ENCODE measurements at places on chromosomes 12 and 14.
A peak's percentile ranks its signal among the peaks of the same experiment; 100 is the strongest.

- no peak for DNase-seq
Observed at GRCh38 chr14:34027990-34028495, 77.2 kb upstream of the EGLN3 start.

- no peak for DNase-seq
Observed at GRCh38 chr14:105864116-105864515, 337.7 kb downstream of the TMEM121 start.

DNA sequence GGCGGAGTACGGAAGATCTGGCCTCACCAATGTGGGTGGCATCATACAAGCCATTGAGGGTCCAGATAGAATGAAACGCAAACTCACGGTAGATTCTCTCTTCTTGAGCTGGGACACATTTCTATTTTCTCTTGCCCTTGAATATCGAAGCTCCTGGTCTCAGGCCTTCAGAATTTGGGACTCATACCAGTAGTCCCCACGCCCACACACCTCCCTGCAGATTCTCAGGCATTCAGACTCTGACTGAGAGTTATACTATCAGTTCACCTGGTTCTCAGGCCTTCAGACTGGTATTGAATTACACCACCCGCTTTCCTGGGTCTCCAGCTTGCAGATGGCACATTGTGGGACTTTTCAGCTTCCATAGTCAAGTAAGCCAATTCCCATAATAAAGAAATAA lies 37.8 kb downstream of the EIF2S3B start:
- DNase-seq: no peak

GRCh38 chr14:104108570-104109541 lies 23.4 kb downstream of the ASPG start:
- DNase-seq: no peak

- no peak for DNase-seq
Observed at GRCh38 chr12:98073610-98074009, 441.8 kb upstream of the TMPO start.

GRCh38 chr12:124188084-124188483 lies 106.8 kb upstream of the RFLNA start:
- no peak for DNase-seq

- no peak for DNase-seq
Observed at GRCh38 chr14:86541972-86542371, 1012.0 kb downstream of the FLRT2 start.

GRCh38 chr14:51053157-51053556 lies 41.7 kb downstream of the TRIM9 start:
- DNase-seq: peak; percentile 11

GRCh38 chr12:54173066-54173726 lies 15.6 kb downstream of the SMUG1 start:
- DNase-seq: peak; percentile 44

GRCh38 chr14:52248057-52248456 lies 19.4 kb upstream of the PTGDR start:
- DNase-seq: no peak

DNA sequence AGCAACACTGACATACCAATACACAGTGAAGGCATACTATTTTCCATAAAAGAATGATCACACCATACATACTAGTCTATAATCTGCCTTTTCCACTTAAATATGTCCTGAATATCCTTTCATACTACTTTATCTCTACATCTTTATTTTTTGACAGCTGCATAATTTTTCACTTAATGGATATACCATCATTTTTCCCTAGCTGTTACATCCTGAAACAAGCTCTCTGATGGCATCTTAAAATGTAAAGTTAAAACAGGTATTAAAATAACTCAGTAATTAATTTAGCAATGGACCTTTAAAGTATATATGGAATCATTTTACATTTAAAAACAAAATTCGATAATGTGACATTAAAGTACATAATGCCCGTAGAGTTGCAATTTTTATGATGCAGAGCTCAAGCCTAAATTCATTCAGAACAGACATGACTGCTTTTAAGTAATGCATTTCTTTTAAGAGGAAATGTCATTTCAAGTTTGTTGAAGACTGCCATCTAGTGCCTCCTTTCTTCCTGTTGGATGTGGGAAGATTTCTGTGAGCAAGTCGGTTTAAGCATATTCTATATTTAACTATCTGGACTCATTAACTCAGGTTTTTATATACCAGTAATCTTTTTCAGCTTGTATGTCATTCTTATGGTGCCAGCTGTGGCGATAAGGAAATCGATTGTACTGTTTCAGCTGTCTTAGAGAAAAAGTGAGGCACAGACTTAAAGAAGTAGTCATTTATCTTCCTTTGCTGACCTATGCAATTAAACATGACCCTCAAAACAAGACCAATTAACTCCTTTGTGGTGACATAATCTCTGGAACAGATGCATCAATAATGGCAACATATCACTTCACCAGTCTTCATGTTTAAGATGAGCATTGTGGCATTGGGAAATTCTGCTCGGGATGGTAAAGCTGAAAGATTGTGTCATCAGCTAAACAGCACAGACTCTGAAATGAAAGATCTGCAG lies 20.3 kb downstream of the PRICKLE1 start:
- peak; percentile 65 for DNase-seq

- no peak for DNase-seq
Observed at GRCh38 chr14:59036134-59036533, 152.3 kb upstream of the DAAM1 start.

DNA sequence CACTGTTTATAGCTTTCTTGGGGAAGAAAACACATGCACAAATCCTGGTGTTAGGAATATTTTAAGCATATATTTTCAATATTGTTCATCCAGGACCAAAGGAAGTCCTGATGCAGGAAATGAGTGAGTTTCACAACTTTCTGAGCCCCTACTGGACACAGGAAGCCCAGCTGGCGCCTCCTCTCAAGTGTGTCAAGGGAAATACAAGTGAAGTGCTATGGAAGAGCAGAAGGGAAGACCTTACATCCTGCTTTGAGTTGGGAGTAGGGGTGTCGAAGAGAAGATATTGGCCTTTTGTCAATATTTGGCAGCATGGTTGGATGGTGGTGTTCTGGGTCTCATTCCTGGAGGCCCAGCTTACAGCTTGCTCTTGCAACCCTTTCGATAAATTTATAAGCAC lies 66.1 kb upstream of the ZDHHC17 start:
- no peak for DNase-seq

DNA sequence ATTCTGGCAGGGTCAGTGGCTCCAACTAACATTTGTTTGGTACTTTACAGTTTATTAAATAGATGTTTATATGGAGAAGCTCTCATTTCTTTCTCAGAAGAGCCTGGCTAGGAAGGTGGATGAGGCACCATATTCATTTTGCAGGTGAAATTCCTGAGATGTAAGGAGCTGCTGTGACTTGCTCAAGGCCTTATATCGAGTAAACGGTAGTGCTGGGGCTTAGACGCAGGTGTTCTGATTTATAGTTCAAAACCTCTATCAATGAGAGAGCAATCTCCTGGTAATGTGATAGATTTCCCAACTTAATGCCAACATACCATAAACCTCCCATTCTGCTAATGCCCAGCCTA lies 42.3 kb downstream of the DAD1 start:
- no peak for DNase-seq

DNA sequence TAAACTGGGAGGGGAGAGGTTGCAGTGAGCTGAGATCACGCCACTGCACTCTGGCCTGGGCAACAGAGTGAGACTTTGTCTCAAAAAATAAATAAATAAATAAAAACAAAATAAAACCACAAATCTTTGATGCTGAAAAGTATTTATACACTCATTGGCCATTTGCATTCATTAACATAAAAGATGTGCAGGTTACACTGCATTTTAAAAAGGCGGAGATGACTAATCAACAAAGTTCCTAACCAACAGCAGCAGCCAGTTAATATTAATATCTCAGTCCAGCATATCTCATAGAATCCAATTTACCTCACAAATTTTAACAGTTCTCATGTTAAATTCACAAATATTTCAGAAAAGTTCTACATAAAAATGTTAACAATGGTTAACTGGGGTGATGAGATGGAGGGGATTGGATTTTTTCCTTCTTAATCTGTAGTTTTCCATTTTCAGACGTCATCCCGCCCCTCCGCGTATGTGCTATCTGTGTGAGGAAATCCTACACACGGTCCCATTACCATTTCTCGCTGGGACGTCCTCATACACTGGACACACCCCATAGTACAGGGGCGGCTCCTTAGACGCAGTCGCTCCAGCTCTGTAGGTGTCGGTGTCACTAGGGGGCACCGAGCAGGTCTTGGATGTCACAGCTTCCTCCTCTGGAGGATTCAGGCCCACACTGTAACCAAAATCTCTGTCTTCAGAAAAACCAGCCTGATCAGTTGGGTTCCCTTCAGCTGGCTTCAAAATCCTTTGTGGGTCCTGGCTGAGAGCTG lies 7.3 kb downstream of the ANKLE2 start:
- no peak for DNase-seq

DNA sequence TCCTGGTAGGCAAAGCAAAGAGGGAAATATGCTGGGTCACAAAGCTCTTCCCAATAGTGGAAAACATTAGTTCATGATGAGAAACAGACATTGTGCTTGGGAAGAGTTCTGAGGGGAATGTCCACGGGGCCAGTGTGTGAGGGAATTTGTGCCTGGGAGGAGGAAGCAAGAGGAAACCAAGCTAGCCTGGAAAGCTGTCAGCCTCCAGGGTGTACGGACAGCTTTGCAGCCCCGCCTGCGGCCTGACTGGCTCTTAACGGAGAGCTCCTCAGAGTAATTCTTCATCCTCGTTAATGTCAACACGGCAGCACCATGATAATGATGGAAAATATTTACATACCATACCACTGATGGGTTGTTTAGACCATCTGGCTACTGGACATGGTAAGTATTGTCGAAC lies 32.4 kb downstream of the PITPNM2 start:
- no peak for DNase-seq

DNA sequence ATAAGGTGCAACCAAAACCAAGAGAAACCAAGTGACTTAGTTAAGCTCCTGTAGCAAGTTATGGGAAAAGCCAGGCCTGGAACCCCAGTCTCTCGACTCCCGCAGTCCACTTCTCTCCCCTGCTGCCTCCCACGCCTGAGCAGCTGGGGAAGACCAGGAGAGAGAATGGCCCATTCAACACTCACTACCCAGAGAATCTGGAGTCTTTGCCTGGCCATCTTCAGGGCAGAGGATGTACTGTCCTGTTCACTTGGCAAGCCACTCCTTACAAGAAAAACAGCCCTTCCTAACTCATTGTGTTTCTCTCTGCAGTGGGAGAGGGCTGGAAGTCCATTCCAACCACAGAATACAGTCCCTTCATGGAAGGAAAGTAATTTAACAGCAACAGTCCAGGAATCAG lies 1.8 kb downstream of the PITPNM2 start:
- no peak for DNase-seq

DNA sequence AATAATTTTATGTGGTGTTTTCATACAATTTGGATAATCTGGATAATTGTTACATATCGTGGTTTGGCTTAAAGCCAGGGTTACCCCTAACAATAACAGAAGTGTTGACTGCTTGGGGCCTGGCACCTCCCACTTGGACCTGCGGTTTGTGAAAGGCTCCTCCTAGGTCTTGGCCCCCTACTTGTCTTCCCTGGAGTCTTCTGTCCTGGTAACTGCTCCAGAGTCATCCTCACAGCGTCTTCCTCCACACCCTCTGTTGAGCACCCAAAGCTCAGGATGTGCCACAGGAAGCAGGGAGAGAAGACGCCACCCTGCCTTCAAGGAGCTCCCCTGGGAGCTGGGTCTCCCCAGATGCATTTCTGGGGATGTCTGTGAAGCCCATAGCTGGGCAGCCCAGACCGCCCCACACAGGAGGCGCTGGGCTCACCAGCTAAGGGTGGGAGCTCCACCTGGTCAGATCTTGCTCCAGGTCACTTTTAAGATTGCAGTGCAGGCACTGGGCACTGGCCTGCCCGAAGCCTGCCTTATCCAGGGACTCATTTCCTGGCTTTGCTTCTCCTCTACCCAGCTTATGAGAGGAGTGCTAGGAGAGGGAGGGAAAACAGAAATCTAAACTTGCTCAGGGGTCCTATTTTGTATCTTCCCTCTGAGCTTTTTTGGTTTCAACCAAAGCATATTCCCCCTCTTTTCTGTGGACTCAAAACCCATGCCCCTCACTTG lies 98.2 kb downstream of the ZFP36L1 start:
- no peak for DNase-seq

- no peak for DNase-seq
Observed at GRCh38 chr14:85625925-85626585, 96.1 kb downstream of the FLRT2 start.

GRCh38 chr14:25833341-25834126 lies 764.3 kb downstream of the NOVA1 start:
- peak; percentile 67 for DNase-seq

GRCh38 chr14:91303091-91303923 lies 58.8 kb upstream of the GPR68 start:
- DNase-seq: peak; percentile 36

GRCh38 chr14:49688701-49689030 lies 652 bp upstream of the POLE2 start:
- DNase-seq: no peak

DNA sequence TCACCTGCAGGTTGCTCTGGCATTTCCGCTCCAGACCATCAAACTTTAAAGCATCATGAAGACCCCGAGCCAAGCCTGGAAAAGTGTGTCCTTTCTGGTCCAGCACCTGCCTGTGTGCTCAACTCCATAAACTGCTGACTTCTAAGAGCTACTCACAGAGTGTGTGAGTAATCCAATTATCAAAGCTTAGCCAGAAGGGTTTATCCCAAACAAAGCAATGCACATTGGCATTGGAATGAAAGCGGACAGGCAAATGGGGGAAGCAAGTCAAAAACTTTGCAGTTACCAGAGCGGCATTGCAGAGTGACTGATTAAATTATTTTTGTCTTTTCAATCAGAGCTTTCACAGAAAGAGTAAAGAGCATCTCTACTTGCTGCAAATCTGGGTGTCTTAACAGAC lies 1262.4 kb upstream of the SEL1L start:
- no peak for DNase-seq

DNA sequence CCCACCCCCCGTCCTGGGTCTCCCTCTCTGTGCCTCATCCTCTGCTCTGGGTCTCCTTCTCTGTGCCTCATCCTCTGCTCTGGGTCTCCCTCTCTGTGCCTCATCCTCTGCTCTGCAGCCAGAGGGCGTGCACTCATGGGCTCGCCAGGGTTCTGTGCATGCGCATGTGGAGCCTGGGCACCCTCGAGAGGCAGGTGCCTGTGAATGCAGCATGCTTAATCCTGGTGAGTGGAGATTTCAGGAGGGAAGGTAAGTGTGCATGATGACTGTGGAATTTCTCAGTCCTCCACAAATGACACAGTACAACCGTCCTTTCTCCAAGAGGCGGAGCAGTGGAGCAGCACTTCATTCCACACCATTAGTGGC lies 65.2 kb downstream of the EP400 start:
- DNase-seq: no peak

Data from epithelial cell of esophagus (primary cell).